ENCODE measurements at places on chromosomes 5 and 9.

DNA sequence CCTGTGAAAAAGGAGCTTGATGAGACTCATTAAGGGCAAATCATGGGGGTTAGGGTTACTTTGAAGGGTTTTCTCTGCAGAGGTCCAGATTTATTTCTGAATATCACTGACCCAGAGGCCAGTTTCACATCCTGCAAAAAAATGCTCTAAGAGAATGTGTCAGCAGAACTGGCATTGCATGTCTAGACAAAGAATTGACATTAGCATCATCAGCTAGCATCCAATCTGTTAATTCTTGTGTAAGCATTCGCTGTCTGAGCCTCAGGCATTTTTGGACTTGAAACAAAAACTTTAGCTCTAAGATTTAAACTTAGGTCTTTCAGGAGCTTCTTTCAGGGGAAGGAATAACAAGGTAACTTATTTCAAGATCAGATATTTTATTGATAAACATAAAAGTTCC lies 187.9 kb upstream of the ELL2 start:
- DNase-seq, result no peak

GRCh38 chr5:1424716-1425115 lies 20.5 kb downstream of the SLC6A3 start:
- DNase-seq, result no peak

GRCh38 chr5:114101153-114101552 lies 260.7 kb upstream of the KCNN2 start:
- peak; percentile 59 for DNase-seq

- DNase-seq, result no peak
Observed at GRCh38 chr5:138711087-138711486, 42.1 kb upstream of the CTNNA1 start.

GRCh38 chr9:77175151-77175550 lies 2.2 kb upstream of the VPS13A start:
- no peak for DNase-seq

- no peak for DNase-seq
Observed at GRCh38 chr5:62731022-62731421, 152.4 kb downstream of the LRRC70 start.

GRCh38 chr5:95821110-95822021 lies 1.2 kb downstream of the GLRX start:
- no peak for DNase-seq

DNA sequence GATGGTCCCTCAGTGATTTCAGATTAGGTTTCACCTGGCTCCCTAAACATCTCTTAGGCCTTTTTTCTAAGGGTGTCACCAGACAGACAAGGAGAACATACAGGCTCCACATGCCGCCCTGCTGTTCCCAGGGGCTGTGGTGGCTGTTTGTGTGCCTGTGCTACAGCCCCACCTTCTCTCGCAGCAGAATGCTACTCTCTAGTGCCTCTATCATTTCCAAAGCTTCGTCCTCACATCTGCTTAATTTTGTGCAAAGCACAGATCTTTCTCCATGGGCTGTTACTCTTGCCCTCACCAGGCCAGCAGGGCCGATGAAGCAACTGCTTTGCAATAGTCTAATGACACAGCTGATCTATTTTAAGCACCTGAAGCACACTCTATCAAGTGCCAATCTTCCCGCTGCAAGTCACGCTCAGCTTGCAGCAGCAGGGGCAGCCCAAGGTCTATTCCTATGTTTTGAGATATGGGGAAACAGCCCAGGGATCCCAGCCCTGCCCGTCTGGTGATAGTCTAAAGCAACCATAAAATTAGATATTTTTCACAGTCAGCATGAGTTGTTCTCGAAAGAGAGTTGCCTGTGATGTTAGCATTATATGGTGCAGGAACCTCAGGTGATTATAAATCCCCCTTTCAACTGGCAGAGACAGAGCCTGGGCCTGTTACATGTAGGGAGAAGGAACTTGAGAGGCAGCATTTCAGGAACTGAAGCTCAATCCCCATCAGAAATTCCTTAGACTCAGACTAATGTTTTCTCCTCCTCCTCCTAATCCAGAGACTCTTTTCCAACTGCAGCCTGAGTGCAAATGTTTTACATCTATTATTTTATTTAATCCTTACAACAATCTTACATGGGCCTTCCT lies 12.7 kb downstream of the ABLIM3 start:
- peak; percentile 38 for DNase-seq

DNA sequence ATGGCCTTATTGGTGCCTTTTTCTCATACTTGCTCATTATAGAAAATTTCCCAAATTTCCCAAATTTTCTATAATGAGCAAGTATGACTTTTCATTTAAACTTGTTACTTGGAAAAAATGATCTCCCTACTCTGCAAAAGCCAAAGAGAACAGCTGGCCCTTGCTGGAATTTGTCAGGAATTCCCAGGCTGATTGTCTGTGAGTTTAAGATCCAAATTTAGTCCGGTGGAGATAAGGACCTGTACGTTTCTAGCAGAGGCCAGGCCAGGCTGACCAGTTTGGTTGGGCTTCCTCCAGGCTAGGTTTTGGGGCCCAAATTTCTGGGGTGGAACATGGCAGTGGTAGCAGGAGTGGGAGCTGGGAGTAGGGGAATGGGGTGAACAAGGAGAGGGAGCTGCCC lies 51.9 kb downstream of the NEURL1B start:
- no peak for DNase-seq

DNA sequence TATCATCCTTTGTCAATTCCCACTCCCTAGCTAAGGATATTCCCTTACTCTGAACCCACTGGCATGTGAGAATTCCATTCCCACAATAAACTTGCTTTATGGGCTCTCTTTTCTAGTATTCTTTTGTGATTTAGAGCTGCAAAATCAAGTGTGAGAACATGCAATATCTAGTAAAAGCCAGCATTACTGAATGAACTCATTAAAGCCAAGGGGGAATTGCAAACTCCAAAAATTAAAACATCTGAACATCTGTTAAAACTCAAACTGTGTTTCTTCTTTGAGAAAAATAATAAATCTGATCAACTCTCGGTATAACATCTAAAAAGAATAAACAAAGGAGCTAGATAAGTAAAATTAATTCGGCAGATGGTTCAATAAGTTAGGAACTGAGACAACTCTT lies 53.1 kb upstream of the MPDZ start:
- DNase-seq, result no peak

GRCh38 chr5:138264183-138264582 lies 10.2 kb downstream of the GFRA3 start:
- no peak for DNase-seq

GRCh38 chr5:142095651-142096330 lies 12.8 kb upstream of the NDFIP1 start:
- DNase-seq, result no peak

DNA sequence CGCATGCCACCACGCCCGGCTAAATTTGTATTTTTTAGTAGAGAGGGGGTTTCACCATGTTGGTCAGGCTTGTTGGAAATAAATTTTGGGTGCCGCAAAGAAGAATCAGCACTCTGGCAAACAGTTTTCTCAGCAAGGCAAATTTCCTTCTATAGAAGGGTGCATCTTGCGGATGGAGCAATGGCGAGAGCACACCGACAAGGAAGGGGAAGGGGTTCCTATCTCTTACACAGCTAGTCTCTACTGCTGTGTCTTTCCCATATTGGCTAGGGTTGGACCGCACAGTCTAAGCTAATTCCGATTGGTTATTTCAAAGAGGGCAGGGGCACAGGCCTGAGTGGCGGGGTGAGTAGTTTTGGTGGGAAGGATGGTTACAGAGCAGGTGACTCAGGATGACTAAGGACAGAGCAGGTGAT lies 707 bp downstream of the GTF3C5 start:
- DNase-seq, result no peak

DNA sequence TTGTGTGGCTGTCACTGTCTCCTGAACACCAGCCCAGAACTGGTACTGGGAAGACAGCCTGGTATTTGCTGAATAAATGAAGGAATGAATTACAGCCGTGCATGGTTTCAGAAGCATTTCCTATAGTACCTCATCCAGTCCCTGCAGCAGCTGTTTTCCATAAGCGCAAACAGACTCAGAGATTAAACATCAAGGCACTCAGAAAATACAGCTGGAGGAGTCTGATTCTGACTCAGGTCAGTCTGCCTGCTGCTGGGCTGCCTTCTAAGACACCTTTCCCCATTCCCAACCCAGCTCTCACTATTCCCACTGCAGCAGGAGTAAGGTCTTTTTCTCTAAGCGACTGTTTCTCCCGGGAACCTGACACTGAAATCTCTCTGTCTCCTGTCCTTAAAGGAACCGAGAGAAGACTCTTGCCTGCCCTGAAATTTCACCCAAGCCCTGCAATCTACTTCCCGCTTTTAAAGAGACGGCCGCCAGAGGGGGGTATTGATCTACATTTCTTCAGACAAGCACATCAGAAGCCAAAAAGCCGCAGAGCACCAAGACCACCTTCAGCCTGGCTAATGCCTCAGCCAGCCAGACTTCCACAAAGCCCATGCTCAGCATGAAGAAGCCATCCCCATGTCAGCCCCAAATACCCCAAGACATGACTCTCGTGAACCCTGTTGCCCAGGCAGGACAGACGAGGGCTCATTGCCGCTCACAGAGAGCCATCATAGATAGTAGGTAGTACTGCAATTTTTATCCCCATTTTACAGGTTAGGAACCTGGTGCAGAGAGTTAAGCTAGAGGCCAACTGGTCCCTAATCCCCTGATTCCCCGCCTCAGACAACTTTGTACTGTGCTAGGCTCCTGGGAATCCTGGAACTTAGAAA lies 5.4 kb upstream of the FOXI1 start:
- DNase-seq, result peak; percentile 84

GRCh38 chr5:27906931-27907601 lies 868.7 kb upstream of the CDH9 start:
- peak; percentile 32 for DNase-seq

- no peak for DNase-seq
Observed at GRCh38 chr5:166493612-166494011, 1797.8 kb upstream of the WWC1 start.

GRCh38 chr5:1004461-1005248 lies 3.9 kb upstream of the NKD2 start:
- DNase-seq, result no peak

GRCh38 chr5:169178754-169179153 lies 122.2 kb downstream of the SLIT3 start:
- no peak for DNase-seq

- DNase-seq, result no peak
Observed at GRCh38 chr9:96883922-96884321, 29.6 kb upstream of the ZNF782 start.

DNA sequence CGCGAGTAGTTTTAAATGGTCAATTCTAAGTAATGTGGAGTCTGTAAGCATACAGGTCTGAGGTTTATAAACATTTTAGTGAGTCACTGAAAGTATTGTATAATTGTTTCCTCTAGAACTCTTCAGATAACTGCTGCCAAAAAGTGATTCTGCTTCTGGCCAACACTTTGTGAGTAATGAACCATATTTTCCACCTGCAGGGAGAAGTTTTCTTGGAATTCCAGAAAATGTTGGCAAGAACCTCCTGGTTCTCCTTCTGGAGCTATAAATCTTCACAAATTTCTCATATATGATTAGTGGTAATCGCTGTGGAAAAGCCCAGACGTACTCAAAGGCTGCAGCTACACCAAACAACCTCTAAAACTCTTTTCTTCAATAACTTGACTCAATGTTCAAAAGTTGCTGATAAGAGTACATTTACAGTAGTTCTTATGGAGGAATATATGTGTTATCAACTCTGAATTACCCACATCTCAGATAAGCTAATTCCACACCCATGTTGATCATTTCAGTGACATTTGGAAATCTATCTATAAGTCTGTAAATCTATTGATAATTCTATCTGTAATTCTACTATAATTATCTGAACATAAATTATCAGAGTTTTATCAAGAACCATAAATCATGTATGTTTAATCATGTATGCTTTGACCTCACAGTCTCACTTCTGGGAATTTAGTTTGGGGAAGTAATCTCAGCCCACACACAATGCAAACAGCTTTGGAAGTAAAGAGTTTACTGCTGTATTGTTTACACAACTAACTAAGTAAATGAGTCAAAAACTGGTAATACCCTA lies 74.1 kb downstream of the FNBP1 start:
- peak; percentile 89 for DNase-seq

DNA sequence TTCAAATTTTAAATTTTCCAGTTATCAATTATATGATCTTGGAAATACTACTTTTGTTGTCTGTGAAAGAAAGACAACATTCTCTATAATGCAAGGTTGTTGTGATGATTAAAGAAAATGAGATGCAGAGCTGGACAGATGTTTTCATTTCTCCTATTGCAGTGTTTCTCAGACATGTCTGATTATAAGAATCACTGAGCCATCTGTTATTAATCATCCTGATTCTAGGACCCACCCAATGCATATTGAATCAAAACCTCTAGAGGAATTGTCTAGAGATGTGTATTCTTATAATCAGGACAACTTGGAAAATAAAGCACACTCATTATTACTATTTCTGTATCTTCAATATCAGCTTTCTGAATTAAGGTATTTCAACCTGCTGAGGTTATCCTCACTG lies 121.1 kb upstream of the ASTN2 start:
- no peak for DNase-seq

- no peak for DNase-seq
Observed at GRCh38 chr5:59763541-59763940, 130.0 kb downstream of the PDE4D start.

GRCh38 chr5:124544366-124545055 lies 201.9 kb downstream of the ZNF608 start:
- peak; percentile 25 for DNase-seq

GRCh38 chr5:18503797-18504328 lies 869.6 kb downstream of the TAF11L14 start:
- no peak for DNase-seq

DNA sequence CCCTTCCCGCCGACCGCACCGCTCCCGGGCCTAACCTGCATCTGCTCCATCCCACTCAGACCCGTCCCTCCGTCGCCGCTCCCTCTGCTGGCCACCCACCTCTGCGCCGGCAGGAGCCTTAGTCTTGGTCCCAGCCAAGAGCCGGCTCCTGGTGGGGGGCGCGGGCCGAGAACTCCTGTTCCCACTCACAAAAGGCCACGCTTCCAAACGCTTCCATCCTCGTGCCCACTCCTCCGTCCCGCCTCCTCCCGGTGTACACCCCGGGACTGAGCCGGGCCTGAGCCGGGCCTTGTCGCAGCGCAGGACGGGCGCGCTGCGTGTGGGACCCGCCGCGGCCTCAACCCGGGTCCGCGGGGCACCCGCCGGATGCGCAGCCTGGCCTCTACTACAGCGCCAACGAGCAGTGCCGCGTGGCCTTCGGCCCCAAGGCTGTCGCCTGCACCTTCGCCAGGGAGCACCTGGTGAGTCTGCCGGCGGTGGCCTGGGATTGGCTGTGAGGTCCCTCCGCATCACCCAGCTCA lies 7.5 kb downstream of the ADAMTS13 start:
- no peak for DNase-seq

DNA sequence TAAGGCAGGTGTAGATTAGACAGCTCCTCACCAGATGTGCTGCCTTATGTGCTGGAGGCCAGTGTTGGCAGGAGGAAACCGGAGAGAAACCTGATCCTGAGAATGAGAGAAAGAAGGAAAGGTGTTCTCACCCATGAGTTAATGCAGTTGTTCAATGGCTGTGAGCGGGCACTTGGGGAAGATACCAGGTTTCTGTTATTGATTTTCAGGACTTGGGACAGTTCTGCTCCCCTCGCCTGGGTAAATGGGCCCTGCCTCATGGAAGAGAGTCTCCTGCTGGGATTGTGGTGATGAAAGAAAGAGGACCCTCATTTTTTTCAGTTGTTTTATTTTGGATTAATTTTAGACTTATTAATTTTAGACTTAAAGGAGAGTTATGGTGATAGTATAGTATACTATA lies 59.5 kb downstream of the EGFLAM start:
- DNase-seq, result no peak

GRCh38 chr9:23682891-23683431 lies 143.1 kb downstream of the ELAVL2 start:
- peak; percentile 40 for DNase-seq

GRCh38 chr5:73564018-73564417 lies 1.4 kb downstream of the ANKRA2 start:
- DNase-seq, result no peak

GRCh38 chr9:14749741-14750211 lies 27.2 kb upstream of the CER1 start:
- DNase-seq, result no peak

All from astrocyte of the spinal cord (primary cell).